ENCODE measurements at places on chromosomes 12 and 14.
A peak's percentile ranks its signal among the peaks of the same experiment; 100 is the strongest.

- DNase-seq = no peak
Measured at GRCh38 chr14:53367644-53368026, 214.5 kb upstream of the DDHD1 start.

DNA sequence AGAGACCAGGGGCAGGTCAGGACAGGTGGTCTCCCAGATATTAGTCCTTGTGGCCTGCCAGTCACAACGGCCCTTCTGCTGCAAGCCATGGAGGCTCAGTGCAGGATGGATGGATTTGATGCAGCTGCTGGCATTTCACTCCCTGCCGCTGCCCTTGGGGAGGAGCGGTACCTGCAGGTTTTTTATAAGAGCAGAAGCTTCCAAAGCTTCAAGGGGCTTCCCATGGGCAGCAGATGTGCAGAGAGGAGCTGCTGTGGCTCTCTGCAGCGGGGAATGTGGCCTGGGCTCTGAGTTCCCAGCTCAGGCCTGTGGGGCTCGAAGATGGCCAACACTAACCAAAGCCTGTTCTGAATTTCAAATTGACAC is 379.3 kb downstream of the DPF3 start:
- DNase-seq = no peak

DNA sequence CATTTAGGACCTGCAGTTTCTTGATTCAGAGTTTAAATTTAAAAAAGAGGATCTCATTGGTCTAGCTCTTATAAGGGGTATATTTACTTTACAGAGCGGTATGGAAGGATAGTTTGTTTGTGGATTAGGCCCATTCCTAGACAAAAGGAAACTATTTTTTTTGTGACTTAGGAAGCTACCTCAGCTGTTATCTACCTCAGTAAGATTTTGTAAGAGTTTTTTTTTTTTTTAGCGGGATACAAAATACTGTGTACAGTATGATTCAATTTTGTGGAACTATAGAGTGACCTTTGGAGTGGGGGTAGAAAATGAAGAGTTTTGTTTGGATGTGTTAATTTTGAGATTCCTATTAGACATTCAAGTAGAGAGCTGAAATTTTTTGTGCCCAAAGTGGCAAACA is 104.6 kb upstream of the ATF1 start:
- DNase-seq = no peak

GRCh38 chr12:119444462-119445044 is 110.0 kb downstream of the CCDC60 start:
- DNase-seq = peak; percentile 12

DNA sequence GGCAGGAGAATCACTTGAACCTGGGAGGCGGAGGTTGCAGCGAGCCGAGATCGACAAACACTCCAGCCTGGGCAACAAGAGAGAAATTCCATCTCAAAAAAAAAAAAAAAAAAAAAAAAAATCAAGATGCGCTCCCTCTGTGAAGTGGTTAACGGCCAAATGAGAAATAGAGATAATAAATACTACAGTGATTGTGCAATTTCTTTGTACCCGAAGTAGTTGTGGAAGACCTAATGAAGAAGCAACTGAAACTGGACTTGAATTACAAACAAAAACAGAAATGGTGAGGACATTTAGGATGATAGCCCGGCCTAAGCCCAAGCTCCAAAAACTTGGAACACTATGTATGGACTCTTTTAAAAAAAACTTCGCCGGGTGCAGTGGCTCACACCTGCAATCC is 44.2 kb upstream of the CDK17 start:
- no peak for DNase-seq

- no peak for DNase-seq
Measured at GRCh38 chr14:65958664-65959562, 527.3 kb upstream of the CCDC196 start.

- no peak for DNase-seq
Measured at GRCh38 chr14:52315355-52315718, 1.2 kb downstream of the PTGER2 start.

- DNase-seq = no peak
Measured at GRCh38 chr12:88856201-88856600, 275.9 kb upstream of the KITLG start.

- no peak for DNase-seq
Measured at GRCh38 chr14:96037891-96038557, 1.1 kb upstream of the C14orf132 start.

GRCh38 chr14:98792171-98792570 is 479.8 kb downstream of the BCL11B start:
- DNase-seq = no peak

Measured in progenitor cell of endocrine pancreas (in vitro differentiated cells).